ENCODE measurements at places on chromosomes 6 and 20. TPM values are rescaled to one million over a fixed set of nuclear protein-coding genes. Genes with fewer than 3 reads are reported as not detected.

- DNase-seq, result no peak
Measured at GRCh38 chr20:45340951-45341350, 7.3 kb downstream of the SDC4 start.

GRCh38 chr6:134574491-134574890, 256.6 kb upstream of the SGK1 start:
- no peak for DNase-seq

- DNase-seq, result no peak
Measured at GRCh38 chr6:120147071-120147871, 797.7 kb upstream of the MAN1A1 start.

- no peak for DNase-seq
Measured at GRCh38 chr6:12832226-12832735, 115.7 kb downstream of the PHACTR1 start.

The DYNLT2 gene
- polyA plus RNA-seq, result 0.60 TPM

- no peak for DNase-seq
Measured at GRCh38 chr6:2626401-2626800, 124.3 kb downstream of the MYLK4 start.

Measured in sigmoid colon (tissue), 7 donors.